ENCODE measurements at places on chromosomes 2 and 18. TPM values are rescaled to one million over a fixed set of nuclear protein-coding genes. Genes with fewer than 3 reads are reported as not detected.

Gene UGT1A4
- total RNA-seq = not detected

Gene MBOAT2
- 56.6 TPM for total RNA-seq

DNA sequence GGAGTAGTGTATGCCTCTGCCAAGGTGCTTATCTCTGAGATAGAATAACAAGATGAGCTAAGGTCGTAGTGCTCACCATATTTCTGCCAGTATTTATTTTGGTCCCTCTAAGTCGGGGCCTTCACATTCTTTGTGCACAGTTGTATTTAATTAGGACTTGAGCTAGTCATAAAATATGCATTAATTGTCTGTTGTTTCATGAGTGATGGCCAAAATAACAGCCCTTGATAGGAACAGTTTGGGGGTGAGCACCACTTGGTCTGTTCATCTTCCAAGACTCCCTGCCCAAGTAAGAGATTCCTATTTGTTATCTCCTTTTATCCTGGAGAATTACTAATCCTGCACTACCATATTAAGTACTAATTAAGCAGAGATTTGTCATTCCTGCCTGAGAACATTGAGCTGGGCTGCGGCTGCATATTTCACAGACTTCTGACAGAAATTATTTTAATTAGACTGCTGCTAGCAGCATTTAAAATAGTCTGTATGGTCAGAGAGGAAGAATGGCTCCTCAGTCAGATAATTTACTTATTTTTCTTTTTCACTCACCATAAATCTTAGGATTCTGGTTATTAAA is 435.1 kb downstream of the MTX2 start:
- H3K27ac ChIP-seq = no peak overlapping the region
- H3K36me3 ChIP-seq = no peaks in the 10 kb centered on the region
- H3K4me3 ChIP-seq = no peak overlapping the region
- H3K4me1 ChIP-seq = no peaks in the 10 kb centered on the region
- no peaks in the 10 kb centered on the region for H3K27me3 ChIP-seq
- no peak for DNase-seq

DNA sequence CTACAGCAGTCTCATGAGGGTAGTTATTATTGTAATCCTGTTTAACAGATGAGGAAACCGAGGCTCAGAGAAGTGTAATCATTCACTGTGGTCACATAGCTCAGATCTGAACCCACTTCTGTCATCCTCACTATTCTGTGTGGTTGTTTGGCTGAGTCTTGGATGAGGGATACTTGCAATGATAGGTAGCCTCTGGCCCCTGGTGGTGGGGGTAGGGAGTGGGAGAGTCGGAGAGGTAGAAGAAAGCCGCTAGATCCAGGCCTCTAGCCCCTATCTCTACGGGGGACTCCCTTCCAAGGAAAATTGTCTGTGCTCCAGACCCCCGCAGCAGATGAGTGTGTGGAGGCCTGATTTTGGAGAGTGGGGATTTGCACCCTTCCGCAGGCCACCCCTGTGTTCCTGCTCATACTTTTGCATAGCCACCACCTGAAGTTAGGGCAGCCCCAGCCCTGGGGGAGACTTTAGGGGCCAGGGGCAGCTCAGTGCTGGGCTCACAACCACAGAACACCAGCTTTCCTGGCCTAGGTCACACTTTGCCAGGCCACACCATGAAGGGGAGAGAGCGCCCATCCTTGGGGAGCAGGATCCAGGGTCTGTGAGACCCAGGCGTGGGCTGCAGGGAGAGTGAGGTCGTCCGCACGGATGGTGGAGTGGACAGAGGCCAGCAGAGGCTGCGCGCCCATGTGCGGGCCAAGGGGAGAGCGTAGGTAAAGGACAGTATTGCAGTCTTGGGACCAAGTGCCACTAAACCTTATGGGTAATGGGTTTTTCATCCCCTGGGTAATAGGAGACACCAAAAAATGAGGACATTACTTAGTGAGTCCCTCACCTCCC is 148.2 kb downstream of the GLI2 start:
- peak; percentile 44 for DNase-seq
- no peaks in the 10 kb centered on the region for H3K36me3 ChIP-seq
- peaks cover 21% of the 10 kb centered on the region for H3K4me1 ChIP-seq

Gene CRYGC
- not detected for total RNA-seq

Gene ABCG5
- total RNA-seq = not detected

DNA sequence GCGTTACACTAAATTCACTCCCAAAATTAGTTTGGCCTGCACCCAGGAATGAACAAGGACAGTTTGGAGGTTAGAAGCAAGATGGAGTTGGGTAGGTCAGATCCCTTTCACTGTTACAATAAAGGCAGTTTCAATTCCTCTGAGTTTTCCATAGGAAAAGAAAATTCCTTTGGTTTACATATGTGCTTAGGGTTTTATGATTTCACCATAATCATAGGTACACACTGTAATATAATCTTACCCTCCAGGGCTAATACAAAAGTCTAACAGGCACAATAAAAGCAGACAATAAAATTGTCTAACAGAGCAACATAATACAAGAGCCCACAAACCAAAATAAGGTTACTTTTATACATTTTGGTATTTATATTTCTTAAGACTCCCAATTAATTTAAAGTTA is 391.5 kb upstream of the KCNJ3 start:
- H3K27ac ChIP-seq = no peak overlapping the region
- no peak for DNase-seq
- H3K4me1 ChIP-seq = no peaks in the 10 kb centered on the region
- no peak overlapping the region for H3K4me3 ChIP-seq

DNA sequence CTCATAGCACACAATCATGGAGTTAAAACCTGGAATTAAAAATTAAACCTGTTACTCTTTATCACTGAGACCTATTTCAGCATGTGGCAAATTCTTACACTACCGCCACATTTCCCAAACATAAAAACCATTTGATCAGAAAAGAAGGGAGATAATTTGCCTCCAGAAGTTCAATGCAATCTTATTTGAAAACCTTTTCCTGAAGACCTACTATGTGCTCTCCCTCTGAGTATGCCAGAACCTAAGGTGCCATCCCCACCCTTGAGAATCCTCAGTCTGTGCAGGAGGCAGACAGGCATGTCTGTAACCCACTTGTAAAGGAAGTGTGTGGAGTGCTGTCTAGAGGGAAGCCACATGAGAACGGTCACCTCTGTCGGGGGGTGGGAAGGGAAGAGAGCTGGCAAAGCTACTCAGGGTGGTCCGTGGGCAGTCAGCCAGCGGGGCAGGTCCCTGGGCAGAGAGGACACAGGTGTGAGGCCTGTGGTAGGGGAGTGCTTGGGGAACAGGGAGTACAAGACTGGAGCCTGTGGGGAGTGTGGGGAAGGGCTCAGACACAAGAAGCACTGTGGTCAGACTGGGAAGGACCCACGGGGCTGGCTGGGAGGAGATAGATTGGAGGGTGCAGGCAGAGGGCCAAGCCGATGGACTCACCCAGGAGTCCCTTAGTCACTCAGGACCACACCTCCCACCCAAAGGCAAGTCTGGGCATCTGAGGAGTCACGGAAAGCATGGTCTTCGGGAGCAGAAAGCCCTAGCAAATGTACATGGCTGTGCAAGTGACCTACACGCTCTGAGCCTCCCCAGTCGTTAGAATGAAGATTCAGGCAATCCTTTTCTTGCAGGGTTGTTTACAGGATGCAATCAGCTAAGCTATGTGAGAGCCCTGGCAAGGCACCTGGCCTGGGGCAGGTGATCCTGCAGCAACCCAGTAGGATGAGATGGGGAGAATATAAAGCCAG is 22.8 kb downstream of the CRACDL start:
- no peak overlapping the region for H3K4me3 ChIP-seq
- DNase-seq = peak; percentile 93

DNA sequence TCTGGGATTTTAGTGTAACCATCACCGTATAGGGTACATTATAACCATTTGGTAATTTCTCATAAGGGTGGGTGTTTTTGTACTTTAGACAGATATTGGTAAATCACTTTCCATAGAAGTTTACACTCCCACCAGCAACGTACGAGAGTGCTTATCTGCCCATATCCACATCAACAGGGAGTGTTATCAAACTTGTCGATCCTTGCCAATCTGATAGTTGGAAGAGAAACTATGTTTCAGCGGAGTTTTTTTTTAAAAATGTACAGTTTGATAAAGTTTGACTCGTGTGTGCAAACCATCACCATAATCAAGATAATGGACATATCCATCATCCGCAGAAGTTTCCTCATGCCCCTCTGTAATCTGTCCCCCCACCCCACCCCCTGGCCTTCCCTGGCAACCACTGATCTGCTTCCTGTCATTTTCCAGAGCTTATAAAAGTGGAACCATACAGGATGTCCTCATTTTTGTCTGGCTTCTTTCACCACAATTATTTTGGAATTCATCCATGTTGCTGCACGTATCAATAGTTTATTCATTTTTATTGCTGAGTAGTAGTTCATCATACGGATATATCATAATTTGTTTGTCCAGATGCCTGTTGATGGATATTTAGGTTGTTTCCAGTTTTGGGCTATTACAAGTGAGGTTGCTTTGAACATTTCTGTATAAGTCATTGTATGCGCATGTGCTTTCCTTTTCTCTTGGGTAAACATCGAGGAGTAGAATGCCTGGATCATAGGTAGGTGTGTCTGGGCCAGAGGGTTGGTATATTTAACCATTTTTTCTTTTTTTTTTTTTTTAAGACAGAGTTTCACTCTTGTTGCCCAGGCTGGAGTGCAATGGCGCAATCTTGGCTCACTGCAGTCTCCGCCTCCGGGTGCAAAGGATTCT is 18.6 kb downstream of the GLI2 start:
- DNase-seq = no peak
- peak overlapping the region; percentile 53 for H3K27ac ChIP-seq
- H3K4me1 ChIP-seq = peaks cover 55% of the 10 kb centered on the region
- no peak overlapping the region for H3K4me3 ChIP-seq

Gene NPPC
- total RNA-seq = not detected

Gene HNMT
- total RNA-seq = 100 TPM

Gene RAB6C
- total RNA-seq = not detected

- H3K4me3 ChIP-seq = no peak overlapping the region
- no peaks in the 10 kb centered on the region for H3K27me3 ChIP-seq
- no peak overlapping the region for H3K27ac ChIP-seq
- DNase-seq = no peak
- no peaks in the 10 kb centered on the region for H3K4me1 ChIP-seq
Observed at GRCh38 chr18:36592282-36592681, 236.5 kb downstream of the TPGS2 start.

DNA sequence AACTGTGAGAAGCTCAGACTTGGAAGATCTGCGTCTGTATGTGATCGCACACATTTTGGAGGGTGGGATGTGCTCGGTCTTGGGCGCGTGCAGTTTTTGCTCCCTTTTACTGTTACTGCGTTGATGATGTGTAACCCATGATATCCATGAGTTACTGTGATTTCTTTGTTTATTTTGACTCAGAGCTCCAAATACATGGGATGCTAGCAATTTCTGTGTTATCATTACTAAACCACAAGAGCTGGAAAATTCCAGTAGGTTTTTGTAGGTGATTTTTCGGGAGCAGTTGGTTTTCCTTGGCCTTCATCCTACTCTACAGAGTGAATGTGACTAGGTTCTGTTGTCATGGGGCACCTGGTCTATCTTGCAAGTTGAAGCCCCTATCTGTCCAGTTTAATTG is 124.2 kb downstream of the AGAP1 start:
- peak overlapping the region; percentile 16 for H3K4me3 ChIP-seq
- no peaks in the 10 kb centered on the region for H3K27me3 ChIP-seq
- DNase-seq = peak; percentile 91
- no peaks in the 10 kb centered on the region for H3K36me3 ChIP-seq
- peaks cover 66% of the 10 kb centered on the region for H3K4me1 ChIP-seq

DNA sequence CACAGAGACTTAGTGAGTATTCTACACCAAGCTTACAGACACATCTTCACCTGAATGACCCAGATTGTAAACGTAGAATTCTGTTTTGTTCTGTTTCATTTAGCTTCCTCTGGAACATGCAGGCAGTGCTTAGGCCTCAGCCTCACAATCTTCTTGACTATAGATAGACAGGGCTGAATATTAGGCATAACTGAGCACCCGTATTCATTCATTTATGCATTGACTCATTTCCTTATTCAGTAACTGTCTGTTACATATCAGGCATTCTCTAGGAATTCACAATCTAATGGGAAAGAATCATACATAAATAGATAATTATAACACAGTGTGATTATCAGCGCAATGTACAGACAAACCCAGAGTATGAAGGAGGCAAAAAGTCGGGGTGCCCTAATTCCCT is 124.9 kb upstream of the ETAA1 start:
- no peaks in the 10 kb centered on the region for H3K27me3 ChIP-seq
- H3K4me3 ChIP-seq = no peak overlapping the region
- H3K4me1 ChIP-seq = peaks cover 6% of the 10 kb centered on the region
- H3K36me3 ChIP-seq = no peaks in the 10 kb centered on the region
- DNase-seq = peak; percentile 11

GRCh38 chr2:8662239-8662879 is 19.5 kb upstream of the ID2 start:
- H3K27ac ChIP-seq = no peak overlapping the region
- peak overlapping the region; percentile 28 for H3K4me3 ChIP-seq
- H3K27me3 ChIP-seq = no peaks in the 10 kb centered on the region
- peaks cover 17% of the 10 kb centered on the region for H3K4me1 ChIP-seq
- DNase-seq = peak; percentile 97
- no peaks in the 10 kb centered on the region for H3K36me3 ChIP-seq

DNA sequence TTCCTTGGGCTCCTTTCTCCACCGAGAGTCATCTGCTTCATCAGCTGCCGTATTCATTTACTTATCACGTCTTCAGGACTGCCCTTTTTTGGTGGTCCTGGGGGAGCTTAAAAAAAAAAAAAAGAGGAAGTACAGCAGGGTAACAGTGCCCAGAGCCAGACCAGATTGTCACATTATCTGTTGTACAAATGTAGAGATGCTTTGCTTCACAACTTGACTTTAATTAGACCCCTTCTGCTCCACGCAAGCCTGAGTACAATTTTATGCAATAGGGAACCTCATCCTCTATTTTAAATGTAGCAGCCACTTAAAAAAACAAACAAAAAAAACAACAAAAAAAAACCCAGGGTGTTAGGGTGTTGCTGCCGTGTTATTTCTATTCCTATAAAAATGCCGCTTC is 128.3 kb downstream of the PRPF40A start:
- no peaks in the 10 kb centered on the region for H3K27me3 ChIP-seq
- no peaks in the 10 kb centered on the region for H3K36me3 ChIP-seq
- no peak for DNase-seq
- no peak overlapping the region for H3K4me3 ChIP-seq
- H3K4me1 ChIP-seq = peaks cover 42% of the 10 kb centered on the region

GRCh38 chr2:98343285-98343684 is 3.0 kb upstream of the CNGA3 start:
- no peaks in the 10 kb centered on the region for H3K36me3 ChIP-seq
- no peaks in the 10 kb centered on the region for H3K4me1 ChIP-seq
- no peak overlapping the region for H3K4me3 ChIP-seq
- H3K27ac ChIP-seq = no peak overlapping the region
- no peak for DNase-seq
- peaks cover 47% of the 10 kb centered on the region for H3K27me3 ChIP-seq

Gene GPR39
- 3.6 TPM for total RNA-seq

- H3K27ac ChIP-seq = no peak overlapping the region
- H3K27me3 ChIP-seq = no peaks in the 10 kb centered on the region
- H3K36me3 ChIP-seq = no peaks in the 10 kb centered on the region
- H3K4me3 ChIP-seq = no peak overlapping the region
- no peak for DNase-seq
Observed at GRCh38 chr2:59658906-59659635, 894.4 kb downstream of the BCL11A start.

GRCh38 chr18:22348521-22349316 is 69.0 kb downstream of the CTAGE1 start:
- H3K27me3 ChIP-seq = peaks cover 12% of the 10 kb centered on the region
- H3K4me3 ChIP-seq = peak overlapping the region; percentile 67
- peaks cover 42% of the 10 kb centered on the region for H3K4me1 ChIP-seq
- peak overlapping the region; percentile 83 for H3K27ac ChIP-seq

GRCh38 chr2:79129804-79130203 is 9.5 kb downstream of the REG1A start:
- no peaks in the 10 kb centered on the region for H3K4me1 ChIP-seq
- H3K27me3 ChIP-seq = no peaks in the 10 kb centered on the region
- no peaks in the 10 kb centered on the region for H3K36me3 ChIP-seq

Gene GRHL1
- 0.29 TPM for total RNA-seq
